GF-D8 (cell line): ENCODE measurements at places on chromosomes 3 and 15.
A peak's percentile ranks its signal among the peaks of the same experiment; 100 is the strongest.

- DNase-seq: no peak
These were observed 21.8 kb downstream of the ZNF860 start for GRCh38 chr3:32003380-32003779.

DNA sequence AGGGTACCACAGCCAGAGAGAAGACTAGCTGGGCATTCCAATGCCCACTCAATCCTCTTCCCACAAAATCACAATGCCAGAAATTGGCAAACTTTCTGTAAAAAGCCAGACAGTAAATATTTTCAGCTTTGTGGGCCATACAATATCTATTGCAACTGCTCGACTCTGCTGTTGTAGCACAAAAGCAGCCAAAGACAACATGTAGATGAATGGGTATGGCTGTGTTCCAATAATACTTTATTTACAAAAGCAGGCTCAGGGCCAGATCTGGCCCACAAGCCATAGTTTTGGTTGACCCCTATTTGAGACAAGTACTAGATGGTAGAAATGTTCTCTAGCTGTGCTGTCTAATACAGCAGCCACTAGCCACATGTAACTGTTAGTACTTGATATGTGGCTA is 330.9 kb downstream of the ERC2 start:
- no peak for DNase-seq

- peak; percentile 43 for DNase-seq
These were observed at the start of gene CCDC71 for GRCh38 chr3:49165771-49166751. TSS of gene CCDC71 (minus strand) at chr3:49166331. CDS start at chr3:49164208, 2,123 bp downstream.

DNA sequence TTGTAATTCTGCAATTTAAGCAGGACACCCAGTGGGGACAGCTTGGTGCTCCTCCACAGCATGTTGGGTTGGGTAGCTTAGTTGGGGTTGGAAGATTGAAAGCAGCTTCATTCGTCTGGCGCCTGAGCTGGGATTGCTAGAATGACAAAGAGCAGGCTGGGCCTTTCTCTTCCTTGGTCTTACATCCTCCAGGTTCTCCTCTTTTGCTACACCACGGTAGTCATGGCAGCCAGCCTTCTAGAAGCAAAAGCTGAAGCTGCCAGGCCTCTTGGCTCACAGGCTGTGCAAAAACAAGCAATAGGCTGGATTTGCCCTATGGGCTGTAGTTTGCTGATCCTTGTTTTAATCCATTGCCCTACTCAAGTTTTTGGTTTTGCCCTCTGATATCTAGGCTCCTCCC is 3.2 kb upstream of the ANXA2 start:
- no peak for DNase-seq

DNA sequence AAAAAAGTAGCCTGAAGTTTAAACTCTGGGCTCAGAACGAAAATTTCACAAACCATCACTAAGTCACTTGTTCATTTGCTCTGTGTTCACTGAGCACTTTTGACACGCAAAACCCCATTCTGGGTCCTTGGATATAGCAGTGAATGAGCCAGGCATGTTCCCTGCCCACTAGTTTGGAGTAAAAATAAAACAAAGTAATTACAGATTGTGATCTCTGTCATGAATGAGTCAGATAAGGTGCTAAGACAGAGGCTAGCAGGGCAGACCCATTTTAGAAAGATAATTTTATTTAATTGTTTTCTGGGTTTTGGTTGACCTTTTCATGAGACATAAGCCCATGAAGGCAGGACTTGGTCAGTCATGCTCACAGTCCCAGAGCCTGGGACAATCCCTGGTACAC is 84.1 kb upstream of the ARHGEF3 start:
- no peak for DNase-seq

DNA sequence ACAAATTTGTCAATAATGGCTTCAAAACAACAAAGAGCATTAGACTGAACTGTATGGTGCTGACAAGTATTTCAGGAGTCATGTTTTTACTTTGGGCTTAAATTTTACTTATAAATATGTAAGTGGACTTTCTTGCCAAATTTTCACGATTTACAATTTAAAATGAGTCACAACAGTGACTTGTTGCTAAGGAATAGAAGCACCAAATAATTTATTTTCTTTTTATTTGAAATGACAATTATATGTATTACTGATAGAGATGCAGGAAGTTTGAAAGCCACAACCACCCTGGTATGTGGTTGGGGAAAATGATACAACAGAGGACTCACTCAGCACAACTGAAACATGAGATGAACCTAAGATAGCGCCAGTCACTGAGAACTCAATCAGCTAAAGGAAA is 90.3 kb downstream of the FMN1 start:
- DNase-seq: no peak

DNA sequence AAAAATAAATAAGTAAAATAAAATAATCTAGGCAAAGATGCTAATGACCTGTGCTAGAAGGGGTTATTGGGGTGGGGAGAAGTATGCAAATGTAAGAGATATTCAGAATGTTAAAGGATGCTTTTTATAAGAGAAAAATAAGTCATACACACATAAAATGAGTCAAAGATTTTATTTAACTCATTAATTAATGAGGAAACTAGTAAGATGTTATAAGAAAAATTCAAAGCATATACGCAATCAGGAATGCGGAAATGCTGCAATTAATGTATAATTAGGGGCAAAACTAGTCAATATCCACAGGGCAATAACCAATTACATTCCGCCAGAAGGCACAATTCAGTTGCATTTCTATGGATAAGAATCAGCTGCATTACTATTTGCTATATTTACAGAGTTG is 30.1 kb downstream of the MAP3K13 start:
- no peak for DNase-seq
